Liver (tissue), 10 donors: ENCODE measurements at places on chromosomes 7 and 10.
A peak's percentile ranks its signal among the peaks of the same experiment; 100 is the strongest.

DNA sequence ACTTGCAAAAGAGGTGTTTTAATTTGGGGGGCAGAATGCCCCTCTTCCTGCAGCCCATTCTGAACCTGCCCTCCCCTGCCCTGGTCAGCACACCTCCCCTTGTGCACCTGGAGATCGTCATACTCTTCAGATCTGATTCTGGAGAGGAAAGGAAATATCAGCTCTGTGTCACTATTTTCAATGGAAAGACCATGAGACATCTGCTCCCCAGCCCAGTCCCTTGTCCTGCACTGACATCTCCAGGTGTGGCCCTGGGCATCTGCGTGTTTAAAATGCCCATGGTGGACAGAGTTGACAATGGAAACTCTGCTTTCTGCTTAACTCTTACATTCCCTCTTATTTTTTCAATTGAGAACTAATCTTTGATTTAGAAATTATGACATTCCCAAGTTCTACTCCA, 41.6 kb upstream of the RASGEF1A start:
- DNase-seq, result no peak

DNA sequence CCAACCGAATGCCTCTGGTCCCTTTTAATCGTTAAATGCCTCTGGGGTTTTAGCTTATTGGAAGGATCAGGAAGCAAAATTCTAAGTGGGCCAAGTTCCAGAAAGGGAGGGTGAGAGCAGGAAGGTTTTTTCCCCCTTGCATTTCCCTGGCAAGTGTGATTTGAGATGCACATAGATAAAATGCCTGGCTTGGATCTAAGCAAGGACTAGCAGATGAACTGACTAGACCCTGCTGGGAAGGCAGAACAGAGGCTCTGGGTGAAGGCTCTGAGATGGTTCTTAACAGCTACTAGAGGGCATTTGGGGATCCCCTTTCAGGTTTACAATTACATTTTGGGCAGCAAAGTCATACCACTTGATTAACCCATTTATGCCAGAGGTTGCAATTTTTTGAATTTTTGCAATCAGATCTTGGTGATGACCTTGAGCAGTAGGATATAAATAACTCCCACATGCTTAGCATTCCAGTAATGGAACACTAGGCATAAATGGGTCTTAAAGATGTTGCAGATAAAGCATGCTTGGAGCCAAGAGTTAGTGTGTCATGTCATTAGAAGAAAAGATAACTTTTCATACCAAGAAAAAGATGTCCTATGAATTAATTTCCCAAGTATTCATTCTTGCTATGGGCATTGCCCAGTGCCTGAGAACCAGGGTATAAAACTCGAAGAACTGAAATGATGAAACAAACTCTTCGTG, 205.9 kb downstream of the SEC23IP start:
- no peak for DNase-seq

DNA sequence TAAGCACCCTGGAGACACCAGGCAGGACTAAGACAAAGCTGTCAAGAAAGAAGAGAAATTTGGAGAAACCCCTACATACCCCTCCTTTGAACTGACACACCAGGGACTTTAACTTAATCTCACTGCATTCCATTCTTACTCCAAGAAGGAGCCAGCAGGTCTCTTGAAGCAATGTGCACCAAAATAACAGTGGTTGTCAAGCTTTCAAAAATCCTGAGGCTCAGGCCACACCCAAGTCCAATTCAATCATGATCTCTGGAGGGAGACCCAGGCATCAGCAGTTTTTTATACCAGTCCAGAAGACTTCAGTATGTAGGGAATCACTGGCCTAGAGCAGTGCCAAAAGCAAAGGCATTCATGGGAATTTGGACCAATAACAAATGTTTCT, 6.8 kb downstream of the SLC25A13 start:
- no peak for DNase-seq

DNA sequence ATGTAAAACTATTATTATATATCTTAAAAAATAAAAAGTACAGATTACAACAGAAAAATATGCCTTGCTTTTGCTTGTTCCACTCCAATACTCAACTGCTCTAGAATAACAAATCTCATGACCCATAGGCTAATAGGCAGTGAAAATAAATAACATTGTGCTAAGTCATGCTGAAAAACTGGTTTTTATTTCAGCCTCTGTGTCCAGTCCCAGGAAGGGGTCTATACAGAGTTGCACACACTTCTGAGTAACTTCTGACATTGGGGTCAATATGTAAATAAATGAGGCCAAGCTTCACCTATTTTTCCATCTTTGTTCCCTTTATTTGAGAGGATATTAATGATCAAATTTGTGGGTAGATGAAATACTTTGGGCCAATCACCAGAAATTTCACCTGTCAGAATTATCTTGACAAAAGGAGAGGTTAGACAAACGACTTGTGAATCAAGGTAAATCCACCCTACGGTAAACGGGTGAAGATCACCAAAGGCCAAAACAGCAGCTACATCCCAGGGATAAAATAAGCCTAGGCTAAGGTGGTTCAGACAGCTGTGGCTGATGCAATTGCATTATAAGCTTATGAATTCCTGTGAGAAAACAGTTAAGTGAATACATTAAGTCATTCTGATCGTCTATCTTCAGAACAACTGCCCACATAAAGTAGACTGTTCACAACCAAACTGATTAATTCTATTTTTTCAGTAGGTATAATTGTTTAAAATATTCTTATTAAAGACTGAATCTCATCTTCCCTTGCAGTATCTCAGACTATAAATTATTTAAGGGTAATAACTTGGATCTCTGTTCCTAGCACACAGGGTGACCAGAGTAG, 87.5 kb downstream of the UBE2H start:
- DNase-seq, result no peak

DNA sequence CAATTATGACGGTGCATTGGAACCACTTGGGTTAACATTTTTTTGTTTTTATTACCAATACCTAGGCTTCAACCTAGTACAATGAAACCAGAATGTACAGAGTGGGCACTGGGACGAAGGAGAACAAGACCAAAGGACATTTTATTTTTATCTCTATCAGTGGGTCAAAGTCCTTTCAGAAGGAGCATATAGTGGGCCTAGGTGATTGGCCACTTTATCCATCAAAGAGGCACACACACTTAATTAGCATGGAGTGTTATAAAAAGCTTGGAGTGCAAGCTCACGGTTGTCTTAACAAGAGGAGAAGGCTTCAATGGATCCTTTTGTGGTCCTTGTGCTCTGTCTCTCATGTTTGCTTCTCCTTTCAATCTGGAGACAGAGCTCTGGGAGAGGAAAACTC, at the start of gene CYP2C19:
CYP2C19 (plus strand) TSS at position 289 of the 400 bp plus-strand sequence; CDS start at position 314, 25 bp downstream.
- no peak for DNase-seq

GRCh38 chr10:92890471-92890870, 42.2 kb downstream of the EXOC6 start:
- no peak for DNase-seq

- no peak for DNase-seq
Observed at GRCh38 chr7:137625197-137625596, 221.6 kb downstream of the DGKI start.

GRCh38 chr7:82110146-82110840, 333.3 kb downstream of the CACNA2D1 start:
- no peak for DNase-seq

GRCh38 chr7:137958470-137959431, 43.1 kb downstream of the CREB3L2 start:
- DNase-seq, result no peak

DNA sequence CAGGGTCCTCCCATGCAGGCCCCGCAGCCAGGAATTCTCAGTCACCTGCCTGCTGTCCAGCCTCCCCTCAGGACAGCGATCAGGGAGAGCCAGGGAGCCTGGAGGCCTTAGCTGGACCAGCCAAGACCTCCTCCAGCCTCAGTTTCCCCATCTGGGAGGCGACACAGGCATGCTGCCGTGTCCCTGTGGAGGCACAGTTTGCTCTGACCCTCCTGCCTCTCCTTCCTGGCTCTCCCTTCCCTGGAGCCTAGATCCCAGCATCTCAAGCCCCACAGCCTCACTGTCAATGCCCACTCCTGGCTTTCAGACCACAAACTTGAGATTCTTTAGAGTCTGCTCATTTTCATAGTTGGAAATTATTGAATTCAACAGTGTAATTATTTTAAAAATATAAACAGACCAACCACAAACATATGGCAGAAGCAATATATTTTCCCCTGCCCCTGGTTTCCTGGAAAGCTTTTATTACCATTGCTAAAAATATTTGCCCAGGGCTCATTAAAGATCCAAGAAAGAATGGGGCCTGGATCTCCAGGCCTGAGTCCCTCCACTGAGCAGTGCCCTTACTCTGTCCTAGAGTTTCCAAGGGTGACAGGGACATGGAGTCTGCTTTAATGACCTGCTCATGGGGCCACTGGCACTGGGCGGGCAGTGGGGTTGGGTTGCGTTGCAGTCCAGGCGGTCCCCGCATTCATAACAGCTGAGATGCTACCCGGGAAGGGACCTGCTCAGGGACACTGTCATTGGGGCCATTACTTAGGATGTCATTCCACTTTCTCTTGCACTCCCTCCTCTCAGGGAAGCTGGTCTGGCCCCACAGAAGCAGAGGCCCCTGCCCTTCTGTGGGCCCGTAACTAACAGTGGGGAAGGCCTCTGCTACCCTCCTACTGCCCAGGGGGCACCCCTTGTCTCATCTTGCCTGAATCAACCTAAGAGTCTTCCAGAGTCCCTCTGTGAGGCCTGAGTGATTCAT, 81.6 kb upstream of the CHST15 start:
- DNase-seq, result no peak

DNA sequence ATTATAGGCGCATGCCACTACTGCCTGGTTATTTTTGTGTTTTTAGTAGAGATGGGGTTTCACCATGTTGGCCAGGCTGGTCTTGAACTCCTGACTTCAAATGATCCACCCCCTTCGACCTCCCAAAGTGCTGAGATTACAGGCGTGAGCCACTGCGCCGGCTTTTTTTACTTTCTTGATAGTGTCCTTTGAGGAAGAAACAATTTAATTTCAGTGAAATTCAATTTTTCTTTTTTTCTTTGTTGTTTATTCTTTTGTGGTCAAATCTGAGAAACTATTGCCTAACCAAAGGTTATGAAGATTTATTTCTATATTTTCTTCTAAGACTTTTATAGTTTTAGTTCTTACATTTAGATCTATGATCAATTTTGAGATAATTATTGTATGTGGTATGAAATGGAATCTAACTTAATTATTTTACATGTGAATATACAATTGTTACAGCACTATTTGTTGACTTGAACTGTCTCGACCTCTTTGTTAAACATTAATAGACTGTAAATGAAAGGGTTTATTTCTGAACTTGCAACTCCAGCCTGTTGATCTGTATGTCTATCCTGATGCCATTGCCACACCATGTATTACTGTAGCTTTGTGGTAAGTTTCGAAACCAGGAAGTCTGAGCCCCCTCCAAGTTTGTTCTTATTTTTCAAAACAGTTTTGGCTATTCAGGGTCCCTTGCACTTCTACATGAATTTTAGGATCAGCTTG, 19.8 kb upstream of the RASSF4 start:
- peak; percentile 16 for DNase-seq

DNA sequence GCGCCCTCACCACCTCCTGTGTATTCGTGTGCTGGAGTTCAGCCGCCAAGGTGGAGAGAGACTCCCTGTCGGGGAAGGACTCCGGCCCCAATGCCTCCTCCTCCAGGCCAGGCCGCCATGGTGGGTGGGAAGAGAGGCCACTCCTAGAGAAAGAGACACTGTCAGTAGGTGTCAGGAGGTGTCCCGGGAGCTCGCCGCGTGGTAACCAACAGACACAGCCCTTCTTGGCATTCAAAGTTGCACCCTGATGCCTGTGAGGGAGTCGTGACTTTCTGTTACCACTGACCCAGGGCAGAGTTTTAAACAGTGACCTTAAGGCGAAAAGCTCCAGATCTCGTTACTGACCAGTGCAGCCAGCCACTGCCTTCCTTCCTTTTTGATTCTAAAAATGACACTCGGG, 155.2 kb downstream of the CUX1 start:
- no peak for DNase-seq

GRCh38 chr7:93622036-93623033, 47.8 kb upstream of the CALCR start:
- DNase-seq, result no peak

DNA sequence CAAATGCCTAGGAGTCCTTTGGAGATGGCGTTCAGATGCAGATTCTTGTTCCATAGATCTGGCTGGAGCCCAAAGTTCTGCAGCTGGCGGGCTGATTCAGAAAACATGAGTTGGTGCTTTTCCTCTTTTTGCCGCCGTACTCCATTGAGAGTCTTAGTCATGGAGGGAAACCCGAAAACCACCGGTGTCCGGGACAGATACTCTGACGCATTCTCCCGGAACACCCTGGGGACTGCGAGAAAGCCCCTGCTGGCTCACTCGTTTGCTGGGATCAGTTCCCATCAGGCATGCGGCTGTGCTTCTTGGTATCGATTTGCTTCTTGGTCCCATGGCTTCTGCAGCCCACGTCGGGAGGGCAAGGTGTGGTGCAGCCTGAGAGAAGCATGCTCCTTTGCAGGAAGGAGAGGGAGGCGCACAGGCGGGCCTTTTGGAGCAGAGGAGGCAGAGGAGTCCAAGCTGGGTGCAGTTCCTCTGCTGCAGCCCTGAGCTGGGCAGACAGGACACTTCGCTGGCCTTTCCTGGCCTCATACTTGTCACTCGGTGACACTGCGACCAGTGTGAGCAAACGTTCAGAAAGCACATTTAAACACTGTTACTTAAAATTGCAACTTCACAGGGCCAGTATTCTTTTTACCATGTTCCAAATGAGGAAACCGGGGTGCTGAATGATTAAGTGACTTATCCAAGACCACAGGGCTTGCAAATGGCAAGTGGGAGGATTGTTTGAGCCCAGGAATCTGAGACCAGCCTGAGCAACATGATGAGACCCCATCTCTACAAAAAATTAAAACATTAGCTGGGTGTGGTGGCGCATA, 30.6 kb upstream of the PFKFB3 start:
- no peak for DNase-seq

DNA sequence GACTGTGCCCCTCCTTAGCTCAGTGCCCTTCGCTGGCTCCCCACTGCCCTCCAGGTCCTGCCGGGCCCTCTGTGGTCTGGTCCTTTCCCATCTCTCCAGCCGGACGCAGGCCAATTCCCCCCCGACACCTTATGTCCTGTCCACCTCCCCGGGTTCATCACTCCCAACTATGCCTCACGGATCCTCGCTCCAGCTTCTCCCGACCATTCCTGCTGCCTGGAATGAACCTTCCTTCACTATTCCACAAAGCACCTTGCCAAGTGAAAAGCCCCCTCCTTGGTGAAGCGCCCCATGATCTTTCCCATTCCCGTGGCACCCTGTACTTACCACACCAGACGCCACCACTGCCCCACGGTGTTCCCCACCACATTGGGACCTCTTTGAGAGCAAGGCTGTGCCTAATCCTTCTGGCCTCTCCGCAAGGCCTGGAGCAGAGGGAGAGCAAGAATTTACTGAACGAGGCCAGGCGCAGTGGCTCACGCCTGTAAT, 47.2 kb downstream of the TMEM270 start:
- peak; percentile 22 for DNase-seq

- no peak for DNase-seq
Observed at GRCh38 chr10:773562-774161, 84.2 kb upstream of the DIP2C start.

- DNase-seq, result no peak
Observed at GRCh38 chr7:37730501-37730900, 46.9 kb downstream of the GPR141 start.
